ENCODE measurements at places on chromosomes 3 and 15.

- no peak for DNase-seq
Measured at GRCh38 chr15:33154351-33155166, 40.0 kb downstream of the FMN1 start.

DNA sequence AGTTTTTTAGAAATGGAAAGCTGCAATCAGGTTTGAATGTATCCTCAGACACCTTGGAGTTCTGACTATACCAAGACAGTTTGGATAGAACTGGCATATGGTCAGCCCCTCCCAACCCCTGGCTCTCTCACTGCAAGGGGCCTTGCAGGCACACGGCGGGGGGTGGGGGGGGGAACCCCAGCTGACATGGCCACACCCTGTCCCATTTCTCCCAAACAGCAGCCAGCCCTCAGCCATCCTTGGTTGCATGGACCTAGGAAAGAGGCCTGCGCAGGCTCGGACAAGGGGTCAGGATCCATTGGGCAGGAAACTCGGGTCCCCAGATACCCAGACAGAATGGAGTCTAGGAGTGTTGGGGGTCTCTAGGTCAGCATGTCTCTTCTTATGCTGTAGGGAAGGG, 14.5 kb downstream of the CAND2 start:
- DNase-seq, result no peak

GRCh38 chr3:110749006-110749405, 322.6 kb upstream of the NECTIN3 start:
- no peak for DNase-seq

GRCh38 chr3:73699327-73699726, 74.6 kb upstream of the PDZRN3 start:
- no peak for DNase-seq

GRCh38 chr3:35438101-35438500, 201.2 kb upstream of the ARPP21 start:
- DNase-seq, result no peak

DNA sequence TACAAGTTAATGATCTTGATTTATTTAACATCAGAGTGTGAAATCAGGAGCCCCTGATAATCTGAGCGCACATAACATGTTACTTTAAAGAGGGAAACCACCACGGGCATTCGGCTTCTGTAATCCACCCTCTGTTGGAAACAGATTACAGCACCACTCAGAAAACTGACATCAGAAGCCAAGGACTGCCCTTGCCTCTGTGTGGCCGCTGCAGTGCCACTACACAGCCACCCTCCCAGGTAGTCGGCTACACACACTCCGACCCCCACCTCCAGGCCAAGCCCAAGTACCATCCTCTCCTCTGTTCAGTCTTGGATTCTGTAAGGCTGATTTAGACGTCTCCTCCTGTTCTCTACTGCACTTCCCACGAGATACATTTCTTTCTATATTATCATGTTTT, 251.7 kb downstream of the GABRB3 start:
- no peak for DNase-seq

DNA sequence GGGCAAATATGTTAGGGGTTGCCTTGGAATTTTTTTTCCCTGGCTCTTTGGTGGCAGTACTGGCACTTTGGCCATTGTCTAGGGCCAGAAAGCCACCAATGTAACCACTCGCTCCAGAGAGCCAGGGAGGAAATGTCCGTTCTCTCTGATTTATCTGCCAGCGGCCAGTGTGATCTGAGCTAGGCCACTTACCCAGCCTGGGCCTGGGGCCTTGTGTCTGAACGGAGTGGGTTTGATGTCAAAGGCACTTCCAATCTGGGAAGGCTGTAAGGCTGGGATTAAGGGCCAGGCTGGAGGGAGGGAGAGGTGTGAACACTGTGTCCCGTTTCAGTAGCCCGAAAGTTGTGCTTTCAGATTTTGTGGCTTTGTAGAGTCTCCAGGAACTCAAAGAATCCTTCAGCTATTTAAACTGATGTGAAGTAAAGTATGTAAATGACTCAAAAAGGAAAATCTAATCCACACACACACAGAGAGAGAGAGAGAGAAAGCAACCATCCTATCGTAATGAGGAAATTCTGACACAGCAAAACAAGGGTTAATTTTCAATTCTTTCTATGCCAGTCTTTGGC, 271.0 kb downstream of the PDZRN3 start:
- DNase-seq, result no peak

DNA sequence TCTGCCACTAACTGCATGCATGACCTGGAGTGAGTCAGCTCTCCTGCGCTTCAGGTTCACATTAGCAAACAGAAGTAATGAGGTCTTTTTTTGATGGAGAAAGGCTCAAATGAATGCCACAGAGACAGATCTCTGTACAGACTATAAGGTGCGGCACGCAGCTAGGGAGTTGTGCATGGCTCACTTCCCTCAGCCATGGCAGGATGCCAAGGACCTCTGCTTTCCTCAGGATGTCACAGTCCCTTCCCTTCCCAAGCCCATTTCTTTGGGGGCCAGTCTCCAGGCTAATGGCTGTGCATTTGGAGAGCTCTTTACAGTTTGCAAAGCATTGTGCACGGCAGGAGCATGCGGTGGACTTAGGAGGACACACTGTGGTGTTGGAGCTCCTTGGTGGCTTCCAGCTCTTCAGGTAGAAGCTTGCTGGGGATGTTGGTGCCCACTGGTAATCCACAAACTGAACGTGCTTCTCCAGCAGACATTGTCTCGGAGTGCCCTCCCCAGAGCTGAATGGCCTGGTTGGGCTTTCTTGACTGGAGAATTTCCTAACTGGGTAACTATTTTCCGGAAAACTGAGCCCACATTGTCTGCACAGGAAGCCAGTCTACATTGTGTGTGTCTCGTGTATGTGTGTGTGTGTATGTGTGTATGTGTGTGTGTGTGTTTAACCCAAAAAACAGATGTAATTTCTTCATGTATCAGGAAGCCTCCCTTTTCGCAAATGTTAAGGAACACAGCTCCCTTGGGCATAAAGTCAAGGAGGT, 172.5 kb upstream of the TLE3 start:
- DNase-seq, result no peak

DNA sequence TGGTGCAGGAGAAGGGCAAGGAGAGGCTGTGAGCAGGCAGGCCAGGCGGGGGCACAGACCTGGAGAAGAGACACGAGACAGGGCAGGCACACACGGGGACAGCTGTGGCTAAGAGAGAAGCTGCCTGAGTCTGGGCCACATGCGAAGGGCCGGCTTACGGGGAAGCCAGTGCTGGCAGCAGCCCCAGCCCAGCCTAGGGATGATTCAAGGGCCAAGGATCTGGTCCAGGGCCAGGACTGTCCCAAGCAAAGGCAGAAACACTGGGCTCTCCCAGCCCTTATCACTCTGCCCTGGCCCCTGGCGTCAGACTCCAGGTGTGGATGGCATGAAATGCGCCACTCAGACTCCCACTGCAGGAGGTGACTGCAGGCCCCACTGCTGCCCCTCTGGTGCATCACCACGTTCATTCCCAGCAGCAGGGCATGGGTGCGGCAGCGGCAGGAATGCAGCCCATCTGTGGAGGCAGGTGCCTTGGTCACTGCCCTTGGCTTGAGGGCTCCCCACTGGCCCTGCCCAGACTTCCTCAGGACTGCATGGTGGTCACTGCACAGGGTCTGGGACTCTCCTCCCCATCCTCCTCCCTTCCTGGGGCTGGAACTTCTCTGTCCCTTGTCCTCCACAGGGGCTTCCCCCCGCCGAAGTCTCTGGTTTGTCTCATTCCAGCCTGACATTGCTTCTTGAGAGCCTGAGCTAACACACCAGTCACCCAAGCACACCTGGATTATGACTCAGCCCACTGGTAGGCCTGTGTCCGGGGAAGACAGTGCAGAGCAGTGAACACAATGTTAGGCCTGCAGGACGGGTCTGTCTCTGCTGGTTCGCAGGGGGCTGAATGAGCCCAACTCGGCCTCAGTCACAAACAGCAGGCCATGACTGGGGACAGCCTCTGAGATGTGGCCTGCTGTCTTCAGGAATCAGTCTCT, 69.3 kb downstream of the TBC1D2B start:
- no peak for DNase-seq

DNA sequence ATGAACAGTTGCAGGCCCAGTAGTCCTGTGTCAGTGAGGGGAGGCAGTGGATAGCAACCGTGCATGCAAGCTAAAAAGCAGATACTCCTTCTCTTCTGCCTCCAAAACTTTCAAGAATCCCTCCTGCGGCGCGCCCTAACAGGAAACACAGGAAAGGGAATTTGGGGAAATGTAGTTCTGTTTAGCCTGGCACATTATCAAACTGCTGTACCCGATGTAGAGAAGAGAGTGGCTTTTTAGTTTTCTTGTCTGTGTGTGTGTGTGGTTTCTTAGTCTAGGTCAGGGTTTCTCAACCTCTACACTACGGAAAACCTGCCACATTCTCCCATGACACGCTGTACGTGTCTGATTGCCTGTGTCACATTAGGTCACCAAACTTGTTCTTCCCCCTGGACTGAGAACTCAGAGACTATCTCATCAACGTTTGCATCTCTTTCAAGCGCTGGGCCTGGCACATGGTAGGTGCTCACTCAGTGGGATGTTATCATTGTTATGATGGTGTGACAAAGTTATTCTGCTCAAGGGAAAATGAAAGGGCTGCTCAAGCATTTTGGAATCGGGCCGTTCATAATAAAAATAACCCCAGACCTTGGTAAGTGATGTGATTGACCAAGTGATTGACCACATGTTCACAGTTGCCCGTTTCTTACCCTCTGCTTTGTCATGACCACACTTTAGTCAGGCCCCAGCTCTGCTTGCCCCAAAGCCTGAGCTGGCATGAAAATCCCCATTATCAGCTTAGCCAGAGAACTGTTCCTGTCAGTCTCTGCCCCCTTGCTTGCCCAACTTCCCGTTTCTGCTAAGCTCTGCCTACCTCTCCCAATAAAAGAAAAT, 33.2 kb downstream of the TM4SF4 start:
- no peak for DNase-seq

DNA sequence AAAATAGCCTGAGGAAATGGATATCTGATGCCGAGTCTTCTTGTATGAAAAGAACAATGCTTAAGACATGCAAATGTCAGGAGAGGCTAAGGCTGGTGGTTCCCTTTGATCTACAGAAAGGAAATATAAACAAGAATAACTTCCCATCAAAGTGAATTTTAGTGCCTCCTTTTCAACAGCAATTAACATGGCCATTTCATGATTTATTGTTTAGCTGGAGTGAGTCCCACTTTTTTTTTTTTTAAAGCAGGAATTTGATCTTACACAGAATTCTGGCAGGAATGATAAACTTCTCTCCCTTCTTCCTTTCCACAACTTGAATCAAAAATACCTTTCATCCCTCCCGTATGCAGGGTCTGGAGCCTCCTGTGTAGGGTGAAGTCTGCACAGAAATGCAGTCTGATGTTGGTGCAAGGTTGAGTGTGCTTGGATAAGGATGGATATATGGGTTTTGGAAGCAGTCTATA, 287.0 kb downstream of the MEX3B start:
- DNase-seq, result no peak

DNA sequence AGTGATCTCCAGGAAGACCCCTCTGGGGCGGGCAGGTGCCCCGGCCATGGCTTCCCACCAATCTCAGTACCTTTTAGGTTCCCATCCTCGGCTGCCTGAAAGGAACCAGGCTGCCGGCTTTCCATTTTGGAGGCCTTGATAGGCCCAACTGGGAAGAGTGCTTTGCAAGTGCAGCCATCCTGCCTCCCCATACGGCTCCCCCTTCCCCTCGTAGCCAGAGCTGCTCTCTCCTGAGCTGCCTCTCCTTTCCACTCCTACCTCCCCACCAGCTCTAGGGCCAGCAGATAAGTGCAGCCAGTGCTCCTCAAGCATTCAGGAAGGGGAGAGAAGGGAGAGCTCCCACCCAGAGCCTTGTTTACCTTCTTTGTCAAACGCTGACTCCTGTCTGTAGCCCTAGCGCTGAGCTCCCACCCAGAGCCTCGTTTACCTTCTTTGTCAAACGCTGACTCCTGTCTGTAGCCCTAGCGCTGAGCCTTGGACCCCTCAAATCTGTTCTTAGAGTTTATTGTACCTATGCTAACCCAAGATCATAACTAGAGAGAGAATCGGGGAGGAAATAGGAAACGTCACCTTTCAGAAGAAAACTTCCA, 133.0 kb downstream of the LRRK1 start:
- no peak for DNase-seq

- DNase-seq, result no peak
Measured at GRCh38 chr3:154886437-154886836, 193.7 kb upstream of the MME start.

GRCh38 chr15:94327356-94327936, 96.1 kb downstream of the MCTP2 start:
- DNase-seq, result no peak

DNA sequence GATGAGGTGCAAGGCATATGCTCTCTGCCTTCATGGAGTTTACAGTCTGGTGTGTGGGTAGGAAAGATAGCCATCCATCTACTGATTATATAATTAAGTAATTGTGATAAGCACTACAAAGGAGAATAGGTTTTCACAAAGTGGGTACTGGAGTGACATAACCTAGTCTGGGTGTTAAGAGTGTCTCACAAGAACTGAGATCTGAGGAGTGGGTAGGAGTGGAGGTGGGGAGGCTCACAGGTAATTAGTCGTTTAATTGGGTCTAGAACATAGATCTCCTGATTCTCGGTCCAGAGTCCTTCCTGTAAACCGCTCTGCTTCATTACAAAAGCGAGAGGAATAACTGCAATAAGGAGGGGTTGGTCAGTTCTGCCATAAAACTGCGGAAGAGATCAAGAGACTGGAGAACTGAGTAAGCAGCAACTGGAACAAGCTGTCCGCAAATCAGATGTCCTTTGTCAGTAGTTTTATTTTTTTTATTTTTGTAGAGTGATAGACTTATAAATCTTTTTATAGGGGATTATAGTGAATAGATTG, 2.2 kb downstream of the NEO1 start:
- DNase-seq, result no peak

DNA sequence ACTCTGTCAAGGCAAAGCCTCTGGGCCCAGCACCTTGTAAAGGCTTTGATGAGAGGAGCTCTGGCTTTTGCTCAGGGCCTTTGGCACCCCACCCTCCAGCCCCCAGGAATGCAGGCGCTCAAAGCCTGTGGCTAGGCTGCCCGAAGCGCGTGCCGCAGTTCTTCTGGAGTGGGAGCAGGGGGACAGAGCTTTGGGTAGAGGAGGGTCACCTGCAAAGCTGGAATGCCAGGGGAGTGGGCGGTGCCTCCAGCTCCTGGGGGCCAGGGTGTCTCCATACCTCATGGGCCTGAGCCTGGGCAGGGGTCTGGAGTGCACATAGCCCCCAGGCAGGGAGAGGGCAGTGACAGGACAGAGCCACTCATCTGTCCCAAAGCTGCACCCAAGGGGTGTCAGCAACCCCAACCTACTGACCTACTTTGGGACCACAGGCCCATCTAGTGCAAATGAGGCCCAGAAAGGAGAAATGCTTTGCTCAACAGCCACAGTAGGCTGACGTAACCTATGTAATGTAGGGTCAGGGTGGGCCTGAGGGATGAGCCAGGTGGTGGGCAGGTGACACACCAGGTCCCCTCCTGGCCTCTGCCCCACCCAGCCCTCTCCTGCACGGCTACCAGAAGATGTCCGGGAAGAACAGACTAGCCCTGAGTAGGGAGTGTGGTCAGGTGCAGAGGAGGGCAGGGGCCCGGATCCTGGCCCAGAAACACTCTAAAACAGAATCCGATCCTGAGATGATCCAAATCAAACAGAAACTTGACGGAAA, 2.2 kb upstream of the CALML4 start:
- no peak for DNase-seq

Data from stimulated activated CD4-positive, alpha-beta T cell treated with anti-CD3 and anti-CD28 coated beads, Interleukin-1b, Interleukin-23, amount 100 ng/mL, for 24 hours (primary cell).